Left renal cortex interstitium (tissue), 4 donors: ENCODE measurements at places on chromosomes 16 and 17. TPM values are rescaled to one million over a fixed set of nuclear protein-coding genes. Genes with fewer than 3 reads are reported as not detected.
A peak's percentile ranks its signal among the peaks of the same experiment; 100 is the strongest.

- DNase-seq = no peak
Observed at GRCh38 chr17:156094-156621, 18.8 kb downstream of the SCGB1C2 start.

- DNase-seq = no peak
Observed at GRCh38 chr17:27519550-27519949, 63.3 kb downstream of the KSR1 start.

DNA sequence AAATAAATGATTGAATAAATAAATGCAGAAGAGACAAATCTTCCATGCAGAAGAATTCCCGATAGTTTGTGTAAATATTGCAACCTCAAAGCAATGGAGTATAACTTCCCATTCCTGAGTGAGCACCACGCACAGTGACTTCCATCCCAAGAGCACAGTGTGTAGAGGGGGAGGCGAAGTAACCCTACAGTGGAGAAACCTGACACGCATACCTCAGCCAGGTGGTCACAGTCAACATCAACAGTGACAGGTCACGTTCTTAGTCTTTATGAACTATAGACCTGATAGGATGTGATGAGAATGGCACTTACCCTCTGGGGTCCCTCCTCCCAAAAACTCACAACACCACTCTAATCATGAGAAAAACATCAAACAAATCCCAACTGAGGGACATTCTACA lies 111.6 kb downstream of the DYNLRB2 start:
- DNase-seq = peak; percentile 29

DNA sequence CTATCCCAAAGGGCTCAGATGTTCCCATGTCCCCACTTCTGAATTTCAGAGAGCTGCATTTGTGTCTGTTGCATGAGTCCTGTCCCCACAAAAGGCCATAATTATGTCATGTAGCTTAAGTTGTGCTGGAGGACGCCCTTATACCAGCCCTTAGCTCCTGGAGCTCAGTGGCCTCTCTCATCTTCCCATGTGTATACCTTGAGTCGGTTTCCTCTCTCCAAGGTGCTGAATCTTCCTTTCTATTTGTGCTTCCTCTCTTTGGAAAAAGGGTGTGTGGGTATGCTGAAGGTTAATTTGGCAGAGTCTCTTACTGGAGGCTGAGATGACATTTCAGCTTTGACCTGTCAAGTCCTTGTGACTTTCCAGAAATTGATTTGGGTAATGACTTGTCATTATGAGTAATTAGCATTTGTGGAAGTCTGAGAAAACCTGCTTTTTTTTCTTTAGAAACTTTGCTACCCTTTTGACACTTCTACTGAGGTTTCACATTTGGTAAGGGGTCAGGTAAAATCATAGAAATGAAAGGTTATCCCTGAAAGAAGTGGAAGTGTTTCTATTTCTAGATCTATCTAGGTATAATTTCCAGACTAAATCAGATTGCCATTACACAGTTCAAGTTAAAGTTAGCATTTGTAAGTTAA lies 185.4 kb downstream of the ABCC12 start:
- peak; percentile 77 for DNase-seq

DNA sequence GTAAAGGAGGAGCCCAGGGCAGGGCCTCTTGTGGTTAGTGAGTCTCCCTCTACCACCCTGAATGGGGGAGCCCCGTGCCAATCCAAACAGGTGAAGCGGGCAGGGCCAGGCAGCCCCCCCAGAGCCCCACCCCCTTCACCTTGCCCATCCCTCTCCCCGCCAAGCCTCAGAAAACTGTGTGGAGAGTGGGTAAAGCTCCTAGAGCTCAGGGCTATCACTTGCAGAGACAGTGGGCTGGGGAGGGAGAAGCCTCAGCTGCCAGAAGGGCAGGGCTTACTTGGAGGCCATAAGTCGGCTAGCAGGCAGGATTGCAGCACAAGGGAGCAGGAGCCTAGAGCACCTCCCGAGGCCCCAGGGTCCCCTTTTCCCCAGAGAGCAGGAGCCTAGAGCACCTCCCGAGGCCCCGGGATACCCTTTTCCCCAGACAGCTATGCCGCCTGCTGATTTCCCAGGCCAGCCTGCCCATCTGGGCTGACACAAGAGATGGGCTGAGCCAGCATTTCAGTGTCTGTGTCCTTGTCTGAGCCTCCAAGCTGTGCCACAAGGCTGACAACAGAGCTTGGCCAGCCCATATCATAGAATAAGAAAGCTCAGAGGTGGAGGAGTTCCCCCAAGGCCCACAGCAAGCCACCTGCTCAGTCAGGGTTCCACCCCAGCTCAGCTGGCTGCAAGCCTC lies 6.7 kb upstream of the KRT14 start:
- no peak for DNase-seq

DNA sequence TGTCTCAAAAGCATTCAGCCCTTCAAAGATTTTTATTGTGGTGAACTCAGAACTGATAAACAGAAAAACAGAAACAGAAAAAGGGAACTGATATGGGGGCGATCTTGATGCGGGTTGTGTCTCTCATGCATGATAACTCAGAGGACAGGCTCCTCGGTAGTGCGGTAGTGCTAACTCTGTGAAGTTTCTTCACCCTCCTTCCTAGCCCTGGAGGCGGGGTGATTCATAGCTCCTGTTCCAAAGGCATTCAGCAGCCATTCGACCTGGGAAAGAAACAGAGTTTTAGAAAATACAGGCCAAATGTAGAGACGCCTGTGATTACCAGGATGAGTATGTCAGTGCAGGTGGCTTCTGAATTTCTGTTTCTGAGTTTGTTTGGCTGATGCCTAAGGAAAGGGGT lies 5.5 kb upstream of the MAF start:
- DNase-seq = no peak

- DNase-seq = no peak
Observed at GRCh38 chr17:15343749-15344148, 2.4 kb upstream of the TEKT3 start.

The MEOX1 gene
- 16.8 TPM for polyA plus RNA-seq

The LRRC37A gene
- polyA plus RNA-seq = 7.8 TPM

The ADAP2 gene
- polyA plus RNA-seq = 3.1 TPM
